ENCODE measurements at places on chromosomes 6 and 20. TPM values are rescaled to one million over a fixed set of nuclear protein-coding genes. Genes with fewer than 3 reads are reported as not detected.

Gene PBOV1
- polyA plus RNA-seq = not detected

Gene MLIP
- not detected for polyA plus RNA-seq

Gene PGC
- not detected for polyA plus RNA-seq

Gene MATN4
- polyA plus RNA-seq = not detected

Gene VGLL2
- polyA plus RNA-seq = not detected

Gene EPPIN
- polyA plus RNA-seq = not detected

Gene AP5S1
- 25.9 TPM for polyA plus RNA-seq

Gene LINC00237
- polyA plus RNA-seq = not detected

Gene CALHM4
- polyA plus RNA-seq = not detected

Gene TRIM31
- 0.59 TPM for polyA plus RNA-seq

Gene PCSK2
- not detected for polyA plus RNA-seq

Gene F13A1
- 0.04 TPM for polyA plus RNA-seq

Gene BNIP5
- not detected for polyA plus RNA-seq

Gene OPN5
- polyA plus RNA-seq = not detected

Gene HCK
- 0.09 TPM for polyA plus RNA-seq

Gene SEMG1
- polyA plus RNA-seq = not detected

Gene EYA4
- polyA plus RNA-seq = not detected

Gene CAGE1
- not detected for polyA plus RNA-seq

Gene HDGFL1
- not detected for polyA plus RNA-seq

Gene PNPLA1
- polyA plus RNA-seq = not detected
